GOT3 (cell line): ENCODE measurements at places on chromosomes 3 and 15.

DNA sequence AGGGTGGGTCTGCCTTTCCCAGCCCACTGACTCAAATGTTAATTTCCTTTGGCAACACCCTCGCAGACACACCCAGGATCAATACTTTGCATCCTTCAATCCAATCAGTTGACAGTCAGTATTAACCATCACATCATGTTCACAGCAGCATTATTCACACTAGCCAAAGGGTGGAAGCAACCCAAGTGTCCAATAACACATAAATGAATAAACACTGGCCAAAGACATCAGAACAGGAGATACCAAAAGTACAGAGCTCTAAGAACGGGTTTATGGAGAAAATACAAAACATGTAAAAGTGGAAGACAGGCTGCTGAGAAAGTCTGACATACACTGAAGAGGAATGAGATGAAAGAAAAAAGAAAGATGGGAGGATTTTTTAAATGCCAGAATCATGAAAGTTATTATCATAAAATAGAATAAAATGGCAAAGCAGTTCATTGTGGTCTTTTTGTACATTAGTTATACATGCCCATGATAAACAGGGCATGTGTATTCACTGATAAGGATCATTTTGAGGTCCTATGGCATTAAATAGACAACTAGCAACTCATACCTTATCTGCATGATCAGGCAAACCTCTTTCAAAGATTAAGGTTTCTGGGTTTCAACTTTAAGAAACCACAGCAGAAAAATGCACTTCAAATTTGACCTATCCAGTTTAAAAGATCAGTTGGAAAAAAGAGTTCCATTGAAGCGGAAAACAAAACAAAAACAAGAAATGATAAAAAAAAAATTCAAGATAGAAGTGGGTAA is 22.9 kb downstream of the DNAAF4 start:
- DNase-seq, result no peak

- DNase-seq, result no peak
Observed at GRCh38 chr3:43023066-43023465, 44.0 kb downstream of the GASK1A start.

GRCh38 chr15:82048811-82049210 is 3.0 kb upstream of the MEX3B start:
- no peak for DNase-seq

- no peak for DNase-seq
Observed at GRCh38 chr3:98766924-98767323, 3.8 kb downstream of the ST3GAL6 start.

- DNase-seq, result no peak
Observed at GRCh38 chr15:58232281-58233065, 94.3 kb downstream of the AQP9 start.

DNA sequence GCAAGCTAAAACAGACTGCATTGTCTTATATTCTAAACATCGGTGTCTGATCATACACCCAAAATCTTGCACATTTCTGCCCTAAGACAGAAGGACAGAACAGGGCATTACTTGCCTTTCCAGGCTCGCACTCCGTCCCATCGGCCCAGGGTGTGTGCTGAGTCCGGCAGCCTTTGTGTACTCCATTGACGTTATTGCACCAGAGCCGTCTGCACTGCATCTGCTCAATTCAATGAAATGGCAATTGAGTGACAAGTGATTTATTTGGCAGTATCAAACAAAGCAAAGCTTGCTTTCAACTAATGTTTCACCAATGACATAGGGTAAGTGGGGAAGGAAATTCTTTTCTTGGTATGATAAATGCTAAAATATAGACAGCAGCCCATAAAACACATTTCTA is 40.0 kb downstream of the ADAMTS9 start:
- no peak for DNase-seq

GRCh38 chr3:150826466-150827282 is 63.7 kb upstream of the SIAH2 start:
- no peak for DNase-seq

DNA sequence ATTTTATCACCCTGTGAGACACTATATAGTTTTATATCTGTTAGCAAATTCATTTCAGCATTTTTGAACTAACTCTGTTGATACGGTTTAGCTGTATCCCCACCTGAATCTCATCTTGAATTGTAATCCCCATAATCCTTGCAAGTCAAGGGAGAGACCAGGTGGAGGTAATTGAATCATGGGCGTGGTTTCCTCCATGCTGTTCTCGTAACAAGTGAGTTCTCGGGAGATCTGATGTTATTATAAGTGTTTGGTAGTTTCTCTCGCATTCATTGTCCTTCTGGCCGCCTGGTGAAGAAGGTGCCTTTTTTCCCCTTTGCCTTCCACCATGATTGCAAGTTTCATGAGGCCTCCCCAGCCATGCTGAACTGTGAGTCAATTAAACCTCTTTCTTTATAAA is 53.2 kb upstream of the TMC3 start:
- DNase-seq, result no peak

GRCh38 chr3:38618343-38618742 is 31.1 kb downstream of the SCN5A start:
- DNase-seq, result no peak

GRCh38 chr15:80939216-80939615 is 50.4 kb downstream of the MESD start:
- DNase-seq, result no peak

- no peak for DNase-seq
Observed at GRCh38 chr3:127044996-127045395, 62.1 kb downstream of the PLXNA1 start.

DNA sequence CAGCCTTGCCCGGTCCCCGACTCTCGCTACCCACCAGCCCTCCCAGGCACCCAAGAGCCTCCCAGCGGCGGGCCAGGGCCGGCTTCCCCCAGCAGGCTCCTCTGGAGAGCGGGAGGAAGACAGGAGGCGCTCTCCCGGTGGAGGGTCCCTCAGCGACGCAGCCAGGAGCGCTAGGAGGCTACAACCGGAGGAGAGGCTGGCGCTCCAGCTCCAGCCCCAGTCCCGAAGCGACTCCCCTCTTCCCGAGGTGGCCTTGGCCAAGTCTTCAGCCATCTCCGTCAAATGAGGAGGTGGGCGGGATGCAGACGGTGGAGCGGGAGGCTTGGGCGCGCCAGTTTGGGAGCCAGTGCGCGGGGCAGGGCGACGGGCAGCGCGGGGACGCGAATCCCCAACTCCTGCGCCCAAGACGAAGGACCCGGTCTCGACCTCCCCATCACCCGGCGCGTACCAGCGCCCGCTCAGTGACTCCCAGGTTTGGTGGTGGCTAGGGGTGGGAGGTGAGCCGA is 722 bp downstream of the CHRNA3 start:
- DNase-seq, result no peak

GRCh38 chr3:54536450-54536849 is 391.4 kb downstream of the LRTM1 start:
- no peak for DNase-seq

DNA sequence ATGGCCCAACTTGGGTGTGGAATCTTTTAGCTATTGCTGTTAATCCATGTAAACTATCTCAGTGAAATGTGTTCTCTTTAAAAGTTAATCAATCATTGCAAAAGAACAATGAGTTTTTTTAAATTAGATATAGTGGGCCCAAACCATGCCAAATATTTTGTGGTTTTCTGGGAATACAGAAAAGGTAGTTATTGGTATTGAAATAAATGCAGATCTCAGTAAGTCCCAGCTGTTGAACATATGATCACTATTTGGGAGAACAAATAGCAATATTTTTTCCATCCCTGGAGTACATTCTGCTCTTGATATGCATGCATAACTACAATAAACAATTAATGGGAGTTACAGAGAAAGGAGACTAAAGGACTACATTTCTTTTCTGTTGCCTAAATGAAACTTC is 36.0 kb upstream of the LEKR1 start:
- no peak for DNase-seq

GRCh38 chr3:33023176-33024136 is 72.0 kb downstream of the CCR4 start:
- DNase-seq, result no peak

DNA sequence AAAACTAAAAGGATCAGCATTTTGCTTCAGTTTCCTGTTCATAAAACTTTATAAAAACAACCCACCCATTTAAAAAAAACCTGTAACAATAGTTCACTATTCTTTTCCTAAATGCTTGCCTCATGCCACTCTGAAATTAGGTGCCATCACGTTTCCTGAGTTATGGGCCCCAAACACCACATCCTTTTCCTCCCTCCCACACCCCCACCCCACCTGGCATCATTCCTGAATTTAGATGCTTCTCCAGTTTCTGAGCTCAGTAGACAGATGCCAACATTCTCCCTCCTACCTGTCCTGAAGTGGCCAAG is 11.9 kb upstream of the ARHGEF3 start:
- no peak for DNase-seq

DNA sequence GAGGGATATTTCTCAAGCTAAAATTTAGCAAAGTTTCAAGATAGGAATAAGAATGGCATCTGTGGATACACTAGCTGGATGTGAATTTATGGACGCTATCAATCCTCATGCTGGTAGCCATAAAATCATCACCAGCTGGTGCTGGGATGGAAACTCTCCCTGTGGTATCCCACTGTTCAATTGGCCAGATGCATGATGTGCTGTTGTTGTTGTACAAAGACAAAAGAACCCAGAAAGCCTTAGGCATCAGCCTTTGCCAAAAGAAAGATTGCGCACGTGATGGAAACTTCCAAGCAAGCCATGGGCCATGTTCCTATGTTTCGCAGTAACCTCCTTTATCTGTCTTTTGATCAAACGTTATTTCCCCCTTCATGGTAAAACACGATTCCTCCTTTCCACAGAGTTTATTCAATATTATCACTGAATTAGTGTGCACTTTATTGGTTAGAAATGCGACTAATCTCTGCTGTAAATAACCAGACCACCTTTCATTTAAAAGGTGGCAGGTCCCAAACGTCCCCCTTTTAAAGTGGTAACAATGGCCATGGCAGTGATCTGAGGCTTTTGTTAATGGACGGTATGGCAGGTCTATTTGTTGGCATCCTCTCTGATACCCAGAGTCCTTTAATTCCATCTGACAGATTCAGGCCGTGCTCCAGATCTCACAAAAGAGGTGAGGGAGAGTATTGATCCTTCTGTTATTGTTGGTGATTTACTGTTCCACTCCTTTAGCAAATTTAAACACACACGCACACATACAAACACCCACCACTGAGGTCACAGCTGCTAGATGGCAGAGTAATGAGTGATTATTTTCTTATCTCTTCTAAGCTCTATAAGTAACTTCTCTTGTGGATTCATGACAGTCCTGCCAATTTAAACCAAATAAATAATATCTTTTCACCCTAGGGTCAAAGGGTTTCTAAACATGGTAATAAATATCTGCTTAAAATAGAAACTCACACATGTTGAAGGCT is 291.2 kb upstream of the KCNMB2 start:
- DNase-seq, result no peak

DNA sequence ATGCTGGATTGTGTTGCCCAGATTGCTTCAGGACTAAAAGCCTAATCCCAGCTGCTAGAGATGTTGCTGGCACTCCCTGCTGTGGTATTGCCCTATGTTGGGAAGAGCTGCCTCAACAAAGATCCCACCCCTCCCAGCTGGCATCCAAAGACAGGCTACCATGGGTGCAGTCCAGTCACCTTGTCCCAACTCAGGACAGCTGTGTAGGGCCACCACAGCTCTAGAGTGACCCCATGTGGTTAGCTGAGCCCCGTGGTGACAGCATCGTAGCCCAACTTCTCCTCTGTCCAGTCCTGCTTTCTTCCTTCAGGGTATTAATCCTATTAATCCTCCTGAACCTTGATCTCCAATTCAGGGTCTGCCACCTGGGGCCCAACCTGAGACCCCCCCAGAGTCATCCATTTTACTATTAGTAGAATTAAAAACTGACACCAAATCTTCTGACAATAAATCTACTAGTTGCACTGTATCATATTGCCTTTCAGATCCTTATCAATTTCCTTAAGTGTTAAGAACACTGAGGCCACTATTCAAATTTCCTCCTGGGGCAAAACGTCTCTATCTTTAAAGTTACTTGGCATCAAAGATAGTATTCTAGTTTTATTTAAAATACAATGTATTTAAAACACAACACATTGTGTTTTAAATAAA is 83.5 kb downstream of the AQP9 start:
- DNase-seq, result no peak

- DNase-seq, result no peak
Observed at GRCh38 chr15:82043130-82043673, 2.6 kb downstream of the MEX3B start.

- DNase-seq, result no peak
Observed at GRCh38 chr3:66083096-66083678, 44.5 kb upstream of the MAGI1 start.

- DNase-seq, result no peak
Observed at GRCh38 chr3:133575086-133575485, 1.6 kb downstream of the CDV3 start.

DNA sequence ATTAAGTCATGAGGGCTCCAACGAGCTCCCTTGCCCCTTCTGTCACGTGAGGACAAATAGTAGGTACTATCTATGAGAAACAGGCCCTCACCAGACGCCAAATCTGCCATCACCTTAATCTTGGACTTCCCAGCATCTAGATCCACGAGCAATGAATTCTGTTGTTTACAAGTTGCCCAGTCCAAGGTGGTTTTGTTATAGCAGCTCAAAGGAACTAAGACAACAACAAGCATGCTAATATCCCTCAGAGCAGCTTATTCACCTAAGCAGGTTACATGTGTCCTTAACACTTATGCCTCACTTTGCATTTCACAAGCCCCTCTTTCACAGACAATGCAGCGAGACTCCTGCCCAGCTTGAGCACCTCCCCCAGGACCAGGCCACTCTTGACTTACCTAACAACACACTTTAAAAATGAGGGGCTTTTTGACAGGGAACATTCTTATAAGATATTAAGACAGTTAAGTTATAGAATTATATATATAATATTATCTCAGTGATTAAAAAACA is 219.5 kb downstream of the PLCH1 start:
- DNase-seq, result no peak

GRCh38 chr3:19662486-19662885 is 271.5 kb downstream of the EFHB start:
- no peak for DNase-seq

DNA sequence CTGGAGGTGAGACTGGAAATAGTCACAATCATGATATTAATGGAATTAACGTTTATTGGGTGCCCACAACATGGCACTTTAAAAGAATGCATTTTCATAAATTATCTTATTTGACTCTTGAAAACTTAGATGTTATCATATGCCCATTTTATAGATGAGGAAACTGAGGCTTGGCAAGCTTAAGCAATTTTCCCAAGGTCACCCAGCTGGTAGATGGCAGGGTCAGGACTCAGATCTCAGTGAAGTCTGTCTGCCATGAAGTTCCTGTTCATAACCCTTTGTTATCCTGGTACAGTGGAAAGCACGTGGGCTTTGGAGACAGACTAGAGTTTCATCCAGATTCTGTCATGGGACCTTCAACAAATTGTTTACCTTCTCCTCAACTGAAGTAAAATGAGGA is 174.6 kb upstream of the NR2E3 start:
- no peak for DNase-seq

GRCh38 chr3:136929977-136930670 is 27.7 kb upstream of the IL20RB start:
- no peak for DNase-seq

DNA sequence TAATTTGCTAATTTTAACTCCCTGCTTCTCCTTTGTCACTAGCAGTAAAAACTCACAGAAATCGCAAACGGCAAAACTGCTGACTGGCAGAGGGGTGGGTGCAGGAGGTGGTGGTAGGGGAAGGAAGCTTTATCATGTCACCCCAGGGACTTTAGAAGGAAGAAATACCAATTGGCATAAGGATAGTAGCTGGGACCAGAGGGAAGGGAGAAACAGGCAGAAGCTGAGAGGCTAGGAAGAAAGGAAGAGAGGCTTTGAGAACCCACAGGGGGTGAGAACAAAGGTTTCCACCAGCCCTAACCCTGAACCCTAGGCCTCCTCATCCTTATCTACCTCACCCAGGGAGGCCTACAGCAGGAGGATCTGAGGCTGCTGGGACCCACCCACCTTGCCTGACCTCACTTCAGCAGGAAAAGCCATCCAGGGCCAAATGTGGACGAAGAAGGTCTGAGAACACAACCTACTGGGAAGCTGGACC is 10.7 kb downstream of the ITGB5 start:
- DNase-seq, result no peak
